ENCODE measurements at places on chromosomes 1 and 21. TPM values are rescaled to one million over a fixed set of nuclear protein-coding genes. Genes with fewer than 3 reads are reported as not detected.
A peak's percentile ranks its signal among the peaks of the same experiment; 100 is the strongest.

Gene EFNA3
- 0.95 TPM for polyA plus RNA-seq

Gene FCMR
- polyA plus RNA-seq = 97.9 TPM

Gene ARHGAP30
- 57.1 TPM for polyA plus RNA-seq

Gene PRELP
- not detected for polyA plus RNA-seq

Gene CLDN17
- polyA plus RNA-seq = not detected

Gene CHRNB2
- 0.04 TPM for polyA plus RNA-seq

- H3K4me3 ChIP-seq = no peak overlapping the region
- no peaks in the 10 kb centered on the region for H3K4me1 ChIP-seq
- no peak for DNase-seq
- H3K27ac ChIP-seq = no peak overlapping the region
- no peaks in the 10 kb centered on the region for H3K36me3 ChIP-seq
These were observed 6.8 kb downstream of the OLIG2 start for GRCh38 chr21:33032434-33033047.

GRCh38 chr1:201448990-201449389, 20.0 kb downstream of the PHLDA3 start:
- H3K4me1 ChIP-seq = peaks cover 24% of the 10 kb centered on the region
- no peak overlapping the region for H3K4me3 ChIP-seq
- H3K27me3 ChIP-seq = no peaks in the 10 kb centered on the region
- H3K36me3 ChIP-seq = no peaks in the 10 kb centered on the region
- no peak overlapping the region for H3K27ac ChIP-seq

DNA sequence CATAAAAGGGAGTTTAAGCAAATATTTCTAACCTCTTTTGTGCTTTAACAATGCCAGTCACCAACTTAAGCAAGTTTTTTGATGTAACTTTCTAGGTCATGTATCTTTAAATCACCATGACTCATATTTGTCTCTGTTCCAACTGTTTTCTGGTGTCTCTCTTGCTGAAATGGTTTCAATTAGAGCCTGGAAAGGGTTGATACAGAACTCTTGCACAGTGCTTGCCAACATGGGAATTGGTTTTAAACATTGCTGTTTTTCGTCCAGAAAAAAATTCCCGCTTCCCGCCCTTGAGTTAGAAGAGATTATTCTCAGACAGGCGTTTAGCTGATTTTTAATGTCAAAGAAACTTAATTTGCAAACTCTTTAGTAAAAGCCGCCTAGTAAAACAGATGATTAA, 46.4 kb upstream of the SLC22A15 start:
- H3K27ac ChIP-seq = no peak overlapping the region
- H3K36me3 ChIP-seq = no peaks in the 10 kb centered on the region
- no peaks in the 10 kb centered on the region for H3K27me3 ChIP-seq
- H3K4me1 ChIP-seq = no peaks in the 10 kb centered on the region

GRCh38 chr1:94719926-94720793, 100.0 kb upstream of the SLC44A3 start:
- H3K4me1 ChIP-seq = peaks cover 15% of the 10 kb centered on the region
- no peak overlapping the region for H3K27ac ChIP-seq
- no peaks in the 10 kb centered on the region for H3K27me3 ChIP-seq
- peak overlapping the region; percentile 13 for H3K4me3 ChIP-seq

- H3K36me3 ChIP-seq = no peaks in the 10 kb centered on the region
- H3K27ac ChIP-seq = no peak overlapping the region
- no peak for DNase-seq
- H3K27me3 ChIP-seq = no peaks in the 10 kb centered on the region
- no peaks in the 10 kb centered on the region for H3K4me1 ChIP-seq
- H3K4me3 ChIP-seq = no peak overlapping the region
These were observed 29.4 kb downstream of the NMNAT2 start for GRCh38 chr1:183388735-183389134.

- H3K36me3 ChIP-seq = no peaks in the 10 kb centered on the region
- H3K27ac ChIP-seq = no peak overlapping the region
- no peak for DNase-seq
- no peak overlapping the region for H3K4me3 ChIP-seq
- H3K4me1 ChIP-seq = no peaks in the 10 kb centered on the region
- no peaks in the 10 kb centered on the region for H3K27me3 ChIP-seq
These were observed 1902.3 kb downstream of the NCAM2 start for GRCh38 chr21:22900490-22900889.

DNA sequence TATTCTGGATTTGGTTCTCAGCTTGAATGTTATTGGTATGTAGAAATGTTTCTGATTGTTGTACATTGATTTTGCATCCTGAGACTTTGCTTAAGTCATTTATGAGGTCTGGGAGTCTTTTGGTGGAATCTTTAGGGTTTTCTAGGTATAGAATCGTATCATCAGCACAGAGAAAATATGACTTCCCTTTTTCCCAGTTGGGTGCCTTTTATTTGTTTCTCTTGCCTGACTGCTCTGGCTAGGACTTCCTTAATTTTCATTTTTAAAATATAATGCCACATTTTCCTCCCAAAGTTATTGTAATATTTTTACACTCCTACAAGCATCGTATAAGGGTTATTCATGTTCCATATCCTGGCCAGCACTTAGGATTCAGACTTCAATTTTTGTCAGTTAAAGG, 111.1 kb downstream of the FNBP1L start:
- H3K4me1 ChIP-seq = no peaks in the 10 kb centered on the region
- no peak overlapping the region for H3K27ac ChIP-seq
- no peak overlapping the region for H3K4me3 ChIP-seq
- no peak for DNase-seq
- H3K27me3 ChIP-seq = no peaks in the 10 kb centered on the region
- no peaks in the 10 kb centered on the region for H3K36me3 ChIP-seq

- H3K4me1 ChIP-seq = no peaks in the 10 kb centered on the region
- H3K36me3 ChIP-seq = no peaks in the 10 kb centered on the region
- H3K4me3 ChIP-seq = no peak overlapping the region
- no peak for DNase-seq
- H3K27ac ChIP-seq = no peak overlapping the region
These were observed 154.5 kb upstream of the ADGRL4 start for GRCh38 chr1:79161077-79161476.

DNA sequence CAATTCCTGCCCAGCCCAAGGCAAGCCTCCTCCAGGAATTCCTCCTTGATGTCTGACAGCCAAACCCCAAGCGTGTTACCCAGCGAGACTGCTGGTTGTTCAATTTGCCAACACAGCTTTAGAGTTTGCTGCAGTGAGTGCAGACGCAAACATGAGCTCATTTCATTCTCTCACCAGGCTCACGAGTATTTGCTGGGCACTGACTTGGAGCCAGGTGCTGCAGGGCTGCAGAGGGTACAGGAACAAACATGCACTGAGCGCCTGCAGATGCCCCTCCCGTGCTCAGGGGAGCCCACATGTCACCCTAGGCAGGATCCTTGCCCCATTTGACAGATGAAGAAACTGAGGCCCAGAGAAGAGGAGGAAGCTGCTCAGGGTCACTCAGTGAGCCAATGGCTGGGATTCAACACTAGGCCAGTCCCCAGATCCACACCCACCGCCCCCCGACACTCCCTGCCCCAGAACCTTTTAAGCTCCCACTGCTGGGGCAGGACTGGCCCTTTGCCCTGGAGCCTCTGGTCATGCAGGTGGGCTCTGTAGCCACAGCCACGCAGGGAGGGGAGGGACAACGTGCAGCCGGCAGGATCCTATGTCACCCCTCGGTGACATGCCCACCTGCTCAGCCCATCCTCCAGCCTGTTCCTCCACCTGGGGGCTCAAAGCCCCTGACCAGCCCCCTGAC, 363.7 kb downstream of the MATN1 start:
- H3K4me3 ChIP-seq = no peak overlapping the region
- no peaks in the 10 kb centered on the region for H3K27me3 ChIP-seq
- no peaks in the 10 kb centered on the region for H3K4me1 ChIP-seq
- no peak overlapping the region for H3K27ac ChIP-seq
- no peaks in the 10 kb centered on the region for H3K36me3 ChIP-seq
- no peak for DNase-seq

- no peaks in the 10 kb centered on the region for H3K27me3 ChIP-seq
- H3K4me3 ChIP-seq = no peak overlapping the region
- no peaks in the 10 kb centered on the region for H3K4me1 ChIP-seq
- no peaks in the 10 kb centered on the region for H3K36me3 ChIP-seq
These were observed 152.3 kb upstream of the PTBP2 start for GRCh38 chr1:96569288-96569687.

- DNase-seq = peak; percentile 87
- peak overlapping the region; percentile 59 for H3K4me3 ChIP-seq
- no peaks in the 10 kb centered on the region for H3K36me3 ChIP-seq
- no peaks in the 10 kb centered on the region for H3K27me3 ChIP-seq
- peak overlapping the region; percentile 91 for H3K27ac ChIP-seq
- peaks cover 43% of the 10 kb centered on the region for H3K4me1 ChIP-seq
These were observed 7.1 kb upstream of the ITGB2 start for GRCh38 chr21:44927587-44928461.

- DNase-seq = no peak
- no peaks in the 10 kb centered on the region for H3K4me1 ChIP-seq
- H3K27ac ChIP-seq = no peak overlapping the region
These were observed 4.8 kb upstream of the SRP9 start for GRCh38 chr1:225772848-225773247.

DNA sequence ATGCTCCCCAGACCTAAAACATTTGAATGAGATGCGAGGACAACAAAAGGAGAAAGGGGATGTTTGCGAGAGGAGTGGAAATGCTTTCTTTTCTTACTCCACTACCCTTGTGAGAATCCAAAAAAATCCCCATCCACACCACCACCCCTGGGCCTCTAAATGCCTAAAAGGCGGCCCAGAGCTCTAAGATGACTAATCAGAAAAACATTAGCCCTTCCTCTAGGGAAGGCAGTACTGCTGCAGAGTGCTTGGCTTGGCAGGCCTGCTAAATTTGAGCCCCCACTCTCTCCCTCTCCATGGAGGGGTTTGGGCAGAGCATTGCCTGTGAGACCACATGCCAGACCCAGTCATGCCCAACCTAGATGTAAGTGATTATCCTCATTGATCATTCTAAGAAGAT, 347.9 kb downstream of the USH2A start:
- no peaks in the 10 kb centered on the region for H3K27me3 ChIP-seq
- no peaks in the 10 kb centered on the region for H3K4me1 ChIP-seq
- no peak overlapping the region for H3K4me3 ChIP-seq
- DNase-seq = no peak

DNA sequence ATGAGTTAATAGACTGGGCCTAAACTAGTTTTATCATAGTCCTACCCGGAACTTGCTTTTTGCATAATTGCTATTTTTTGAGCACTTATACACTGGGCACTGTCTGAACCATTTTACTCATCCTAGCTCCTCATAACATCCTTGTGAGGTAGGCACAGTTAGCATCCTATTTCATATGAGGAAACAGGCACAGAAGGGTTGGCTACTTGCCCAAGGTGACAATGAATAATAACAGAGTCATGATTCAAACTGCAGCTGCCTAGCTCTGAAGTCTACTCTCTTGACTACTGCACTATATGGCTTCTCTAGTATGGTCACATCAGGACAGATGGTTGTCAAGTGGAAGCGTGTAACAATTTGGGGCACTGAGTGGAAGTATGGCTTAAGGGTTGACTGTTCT, 18.2 kb upstream of the RC3H1 start:
- no peak overlapping the region for H3K27ac ChIP-seq
- no peak for DNase-seq
- no peaks in the 10 kb centered on the region for H3K27me3 ChIP-seq
- H3K36me3 ChIP-seq = no peaks in the 10 kb centered on the region
- no peaks in the 10 kb centered on the region for H3K4me1 ChIP-seq

DNA sequence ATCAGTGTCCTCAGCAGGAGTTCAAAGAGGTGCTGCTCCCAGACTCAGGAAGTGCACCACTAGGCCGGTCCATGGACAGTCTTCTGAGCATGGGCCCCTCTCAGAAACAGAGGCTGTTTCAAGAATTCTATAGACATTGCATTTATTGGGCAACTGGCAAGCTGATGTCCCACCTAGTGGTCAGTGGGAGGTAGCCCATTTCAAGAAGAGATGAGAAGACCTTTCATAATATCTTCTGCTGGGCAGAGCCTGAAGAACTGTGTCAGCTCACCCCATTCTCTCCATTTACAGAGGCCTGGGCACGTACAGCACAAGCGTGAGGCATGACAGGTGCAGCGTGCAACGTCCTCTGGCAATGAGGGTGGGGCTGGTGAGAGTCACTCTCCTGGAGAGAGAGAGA, 216.0 kb downstream of the DYRK1A start:
- no peak overlapping the region for H3K27ac ChIP-seq
- no peaks in the 10 kb centered on the region for H3K4me1 ChIP-seq
- no peak overlapping the region for H3K4me3 ChIP-seq
- H3K27me3 ChIP-seq = no peaks in the 10 kb centered on the region
- no peaks in the 10 kb centered on the region for H3K36me3 ChIP-seq
